Stimulated activated naive B cell treated with anti-CD40 and anti-IgM and Interleukin-4, amounts not matched to agents 10 μg/mL and 1 μg/mL and 100 μg/mL, for 72 hours (primary cell): ENCODE measurements at places on chromosomes 4 and X.

GRCh38 chrX:47447607-47448006 lies 35.4 kb downstream of the ZNF41 start:
- DNase-seq: no peak

DNA sequence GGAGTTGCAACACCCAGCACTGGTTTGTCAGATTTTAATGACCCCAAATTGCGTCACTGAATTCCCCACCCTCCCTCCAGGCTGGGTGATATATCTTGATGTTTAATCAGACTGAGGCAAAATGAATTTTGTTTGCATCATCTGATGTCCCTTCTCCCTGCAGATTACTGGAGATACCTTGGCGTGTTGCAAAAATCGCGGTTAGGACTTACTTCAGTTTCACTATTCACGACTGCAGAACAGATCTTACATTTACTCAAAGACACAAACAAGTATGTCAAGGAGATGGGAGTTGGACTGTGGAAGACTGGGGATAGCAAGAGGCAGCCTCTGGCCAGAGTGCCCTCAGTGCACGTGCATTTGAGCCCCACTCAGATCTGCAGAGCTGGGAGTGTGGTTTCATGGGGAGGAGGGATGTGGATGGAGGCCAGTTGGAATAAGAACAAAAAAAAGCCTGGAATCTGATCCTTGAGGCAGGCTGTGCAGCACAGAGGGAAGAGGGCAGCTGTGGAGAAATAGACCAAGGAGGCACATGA lies 92.2 kb upstream of the MTM1 start:
- DNase-seq: no peak

DNA sequence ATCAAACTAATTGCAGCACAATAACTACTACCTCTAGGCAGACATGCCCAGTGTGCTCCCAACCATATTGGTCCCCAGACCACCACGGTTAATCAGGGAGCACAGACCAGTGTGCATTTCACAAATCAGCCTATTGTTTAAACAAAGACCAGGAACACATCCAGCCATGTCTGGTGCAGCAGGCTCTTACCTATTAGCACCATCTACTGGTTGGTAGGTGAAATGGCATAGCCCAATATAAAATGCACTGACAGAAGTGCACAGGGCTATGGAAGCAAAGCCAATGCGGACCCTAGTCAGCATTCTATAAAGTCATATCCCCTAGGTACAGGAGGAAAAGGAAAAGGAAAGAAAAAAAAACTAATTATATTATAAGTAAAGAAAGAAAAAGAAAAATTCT lies 15.5 kb upstream of the CYLC1 start:
- DNase-seq: no peak

GRCh38 chr4:38119668-38120385 lies 159.6 kb downstream of the PTTG2 start:
- DNase-seq: no peak

DNA sequence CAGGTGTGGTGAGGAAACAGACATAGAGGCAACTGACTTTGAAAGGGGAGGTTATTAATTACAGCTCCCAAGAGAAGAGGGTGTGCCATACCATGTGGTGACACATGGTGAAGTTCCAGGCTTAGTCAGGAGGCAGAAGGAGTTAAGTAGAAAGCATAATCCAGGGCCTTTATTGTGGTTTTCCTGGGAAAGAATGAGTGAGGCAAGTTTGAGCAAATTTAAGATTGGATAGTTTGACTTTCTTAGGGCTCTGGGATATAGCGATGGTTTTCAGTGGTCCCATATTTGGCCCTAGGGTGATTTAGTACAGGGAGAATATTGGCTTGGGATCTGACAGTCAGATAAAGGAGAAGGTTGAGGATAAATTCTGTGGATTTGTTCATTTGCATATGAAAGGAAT lies 495.9 kb upstream of the FSTL5 start:
- DNase-seq: no peak
